ENCODE measurements at places on chromosomes 4 and X.

DNA sequence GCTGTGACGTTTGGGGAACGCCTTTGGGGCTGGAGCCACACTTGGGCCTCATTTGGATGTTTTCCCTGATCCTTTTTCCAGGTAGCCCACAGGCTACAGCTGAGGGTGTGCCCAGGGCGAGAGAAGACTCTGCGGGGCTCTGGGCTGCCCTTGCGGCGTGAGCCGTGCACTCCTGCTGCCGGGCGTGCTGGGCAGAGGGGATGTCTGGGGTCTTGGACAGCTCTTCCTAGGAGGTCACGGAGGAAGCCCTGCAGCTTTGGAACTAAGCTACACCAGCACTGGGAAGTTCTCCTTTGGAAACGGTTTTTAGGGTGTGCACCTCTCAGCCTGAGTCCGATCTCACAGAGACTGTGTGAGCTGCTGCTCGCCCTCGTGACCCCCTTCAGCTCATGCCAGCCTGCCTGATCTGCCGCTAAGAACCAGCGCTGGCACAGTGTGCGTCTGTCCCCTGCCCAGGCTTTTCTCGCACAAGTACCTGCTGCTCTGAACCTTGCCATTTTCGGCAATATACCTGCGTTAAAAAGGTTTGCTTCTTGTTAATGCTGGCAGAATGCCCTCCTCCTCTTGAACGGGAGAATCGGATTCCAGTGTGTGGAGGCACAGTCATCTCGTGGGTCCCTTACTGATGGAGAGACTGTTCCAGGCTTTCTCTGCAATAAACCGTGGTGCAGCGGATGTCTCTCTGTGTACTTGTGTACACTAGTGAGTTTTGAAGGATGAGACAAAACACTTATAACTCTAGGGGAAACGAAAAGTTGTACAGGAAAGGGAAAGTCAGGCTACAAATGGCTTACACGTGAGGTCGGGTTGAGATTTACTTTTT, 14.3 kb downstream of the MSANTD1 start:
- DNase-seq = no peak

DNA sequence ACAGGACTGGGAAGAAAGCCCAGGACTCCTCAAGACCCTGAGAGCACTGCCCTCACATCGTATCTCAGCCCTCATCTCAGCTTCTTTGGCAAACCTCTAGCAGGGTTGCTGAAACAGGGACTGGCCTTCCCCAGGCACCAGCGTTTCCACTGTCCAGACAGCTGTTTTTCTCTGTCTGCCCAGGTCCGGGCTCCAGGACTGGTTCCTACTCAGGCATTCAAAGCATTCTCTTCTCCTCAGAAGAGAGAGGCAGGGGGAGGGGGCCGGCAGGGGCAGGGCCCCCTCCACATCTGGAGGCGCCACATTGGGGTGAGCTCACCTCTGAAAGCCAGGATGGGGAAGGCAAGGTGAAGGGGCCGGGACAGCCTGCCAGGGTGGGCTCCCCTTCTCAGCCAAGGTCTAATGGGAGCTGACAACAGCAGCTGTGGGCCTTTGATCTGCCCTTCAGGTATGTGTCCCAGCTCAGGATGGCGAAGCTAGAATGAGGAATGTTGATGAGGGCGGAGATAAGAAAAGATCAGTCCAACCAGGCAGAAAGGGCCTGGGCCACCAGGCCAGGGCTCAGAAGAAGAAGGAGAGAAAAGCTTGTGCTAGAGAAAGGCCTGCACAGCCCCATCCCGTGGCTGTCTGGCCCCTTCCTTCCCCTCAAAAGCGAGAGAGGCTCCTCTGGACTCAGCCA, 60.4 kb downstream of the PJA1 start:
- DNase-seq = no peak

GRCh38 chr4:87545052-87545451, 15.9 kb upstream of the SPARCL1 start:
- DNase-seq = no peak

DNA sequence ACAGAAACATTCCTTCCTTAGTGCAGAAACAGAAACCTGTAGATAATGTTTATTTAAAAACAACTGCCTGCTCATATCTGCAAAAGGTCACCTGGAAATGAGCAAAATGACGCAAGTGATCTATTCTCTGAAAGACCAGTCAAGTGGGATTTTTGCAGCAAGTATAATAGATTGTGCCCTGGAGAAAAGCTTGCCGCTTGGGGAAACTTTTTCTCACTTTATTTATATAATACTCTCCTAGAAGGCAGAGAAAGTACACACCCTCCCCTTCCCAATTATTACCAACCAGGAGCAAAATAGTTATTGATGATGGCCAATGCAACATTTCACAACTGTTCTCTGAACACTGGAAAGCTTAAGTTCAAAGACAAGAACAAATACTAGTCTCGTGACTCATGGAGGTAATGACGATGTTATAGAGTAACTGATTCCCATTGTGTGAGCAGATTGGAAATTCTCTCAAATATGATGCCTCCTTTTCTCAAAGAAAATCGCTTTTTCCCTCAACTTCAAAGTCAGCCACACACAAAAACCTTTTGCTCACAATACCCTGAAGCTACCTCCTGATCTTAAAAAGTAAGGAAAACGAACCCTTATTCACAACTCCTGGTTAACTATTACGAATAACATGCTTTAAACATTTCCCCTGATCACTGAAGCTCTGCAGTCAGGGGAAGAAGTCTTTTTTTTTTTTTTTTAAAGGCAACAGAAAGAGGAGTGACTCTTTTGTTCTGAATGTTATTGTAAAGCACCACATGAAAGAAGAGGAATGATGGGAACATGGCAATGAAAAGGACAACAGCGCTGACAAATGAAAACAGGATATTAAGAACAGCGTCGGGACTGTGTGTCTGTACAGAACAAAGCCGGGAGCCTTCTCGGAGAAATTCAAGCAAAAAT, 41.0 kb downstream of the MID1 start:
- no peak for DNase-seq

- peak; percentile 10 for DNase-seq
Measured at GRCh38 chrX:24014388-24015018, 12.5 kb downstream of the KLHL15 start.

Data from T-cell (primary cell).